Brain microvascular endothelial cell (primary cell): ENCODE measurements at places on chromosomes 11 and 22.

DNA sequence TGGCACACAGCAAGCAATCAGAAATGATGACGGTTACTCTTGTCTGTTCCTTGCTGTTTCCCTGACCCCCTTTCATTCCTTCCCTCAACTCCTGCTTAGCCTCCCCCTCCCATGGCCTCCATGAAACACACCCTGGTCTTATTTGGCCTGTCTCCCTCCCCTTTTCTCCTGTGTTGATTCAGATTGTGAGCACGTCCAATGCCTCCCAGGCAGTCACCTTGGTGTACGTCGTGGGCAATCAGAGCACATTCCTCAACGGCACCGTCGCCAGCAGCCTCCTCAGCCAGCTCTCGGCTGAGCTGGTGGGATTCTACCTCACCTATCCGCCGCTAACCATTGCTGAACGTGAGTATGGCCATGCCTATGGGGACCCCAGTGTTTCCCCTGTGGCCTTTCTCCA lies 141.1 kb downstream of the C11orf91 start:
- no peak for DNase-seq

GRCh38 chr11:75032550-75032935 lies 43.8 kb downstream of the NEU3 start:
- no peak for DNase-seq

DNA sequence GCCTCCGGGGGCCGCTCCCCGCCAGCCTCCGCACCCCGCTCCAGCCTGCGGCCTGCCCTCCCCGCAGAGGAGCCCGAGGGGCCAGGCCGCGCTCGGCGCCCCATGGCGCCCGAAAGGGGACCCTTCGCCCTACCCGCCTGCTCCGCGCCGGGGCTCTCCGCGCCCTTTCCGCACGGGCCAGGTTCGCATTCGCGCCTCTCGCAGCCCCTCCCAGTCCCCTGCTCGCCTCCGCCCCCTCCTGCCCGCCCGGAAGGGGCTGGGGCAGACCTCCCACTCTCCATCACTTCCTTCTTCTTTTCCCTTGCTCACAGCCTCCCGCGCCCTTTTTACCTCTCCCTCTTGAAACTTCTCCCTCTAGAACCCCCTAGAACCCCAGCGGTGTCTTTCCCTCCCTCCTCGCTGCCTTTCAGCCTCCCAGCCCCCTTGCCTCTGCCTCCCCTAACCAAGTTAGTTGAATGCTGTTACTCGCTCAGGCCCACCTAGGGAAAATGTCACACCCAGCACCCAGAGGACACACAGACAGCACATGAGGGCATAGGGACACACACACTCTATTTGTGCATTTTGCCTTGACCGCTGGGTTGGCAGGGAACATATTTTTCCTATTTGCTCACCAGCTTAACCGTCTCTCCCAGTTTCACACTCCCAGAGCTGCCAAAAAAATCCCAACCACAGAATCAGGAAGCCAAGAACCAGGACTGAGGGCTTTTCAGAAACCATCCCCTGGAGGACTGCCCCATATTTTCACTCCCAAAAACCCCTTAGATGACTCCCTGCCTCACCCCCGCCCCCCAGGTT lies at the start of gene SLC43A3:
TSS of gene SLC43A3 (minus strand) at position 193 of the 798 bp plus-strand sequence. CDS start 949 bp downstream, outside the sequence.
- DNase-seq, result peak; percentile 56

- DNase-seq, result no peak
These were observed 9.0 kb downstream of the FAM76B start for GRCh38 chr11:95780544-95780943.

DNA sequence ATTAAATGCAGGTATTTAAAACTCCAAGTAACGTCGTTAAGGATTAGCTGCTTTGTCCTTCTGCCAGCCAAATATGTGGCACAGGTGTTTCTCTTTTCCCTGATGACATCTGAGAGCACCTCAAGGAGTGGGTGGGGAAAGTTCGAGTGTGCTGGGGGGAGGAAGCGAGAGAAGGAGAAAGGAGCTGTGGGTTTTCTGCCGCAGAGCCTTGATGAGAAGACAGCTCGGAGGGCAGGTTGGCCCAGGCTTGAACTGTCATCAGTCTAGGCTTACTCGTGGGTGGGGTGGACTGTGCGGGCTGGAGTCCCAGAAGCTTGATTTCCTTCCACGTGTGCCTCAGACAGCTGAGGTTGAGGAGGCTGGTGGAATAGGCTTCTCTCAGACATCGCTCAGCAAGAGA lies 15.2 kb upstream of the SORL1-AS1 start:
- DNase-seq, result no peak
